ENCODE measurements at places on chromosomes 13 and 19.

- no peak for DNase-seq
Observed at GRCh38 chr19:33904681-33905080, 108.0 kb downstream of the KCTD15 start.

- DNase-seq = no peak
Observed at GRCh38 chr19:12155324-12155860, 1.1 kb downstream of the ZNF625 start.

DNA sequence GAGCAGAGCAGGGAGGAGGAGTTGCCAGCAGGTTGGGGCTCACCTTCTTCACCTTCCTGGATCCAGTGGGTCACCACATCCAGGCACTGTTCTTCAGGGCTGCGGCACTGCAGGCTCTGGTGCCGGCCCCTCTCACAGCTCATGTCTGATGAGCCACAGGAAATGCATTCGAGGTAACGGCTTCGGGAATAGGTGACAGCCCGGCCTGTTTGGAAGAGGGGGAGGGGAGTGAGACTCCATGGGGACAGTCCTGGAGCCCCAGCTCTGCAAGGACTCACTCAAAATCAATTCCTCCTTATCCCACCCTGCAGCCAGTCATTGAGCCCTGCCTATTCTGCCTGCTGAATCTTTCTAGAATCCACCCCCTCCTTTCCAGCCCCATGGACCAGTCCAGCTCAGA is 13.5 kb downstream of the PLAUR start:
- no peak for DNase-seq

DNA sequence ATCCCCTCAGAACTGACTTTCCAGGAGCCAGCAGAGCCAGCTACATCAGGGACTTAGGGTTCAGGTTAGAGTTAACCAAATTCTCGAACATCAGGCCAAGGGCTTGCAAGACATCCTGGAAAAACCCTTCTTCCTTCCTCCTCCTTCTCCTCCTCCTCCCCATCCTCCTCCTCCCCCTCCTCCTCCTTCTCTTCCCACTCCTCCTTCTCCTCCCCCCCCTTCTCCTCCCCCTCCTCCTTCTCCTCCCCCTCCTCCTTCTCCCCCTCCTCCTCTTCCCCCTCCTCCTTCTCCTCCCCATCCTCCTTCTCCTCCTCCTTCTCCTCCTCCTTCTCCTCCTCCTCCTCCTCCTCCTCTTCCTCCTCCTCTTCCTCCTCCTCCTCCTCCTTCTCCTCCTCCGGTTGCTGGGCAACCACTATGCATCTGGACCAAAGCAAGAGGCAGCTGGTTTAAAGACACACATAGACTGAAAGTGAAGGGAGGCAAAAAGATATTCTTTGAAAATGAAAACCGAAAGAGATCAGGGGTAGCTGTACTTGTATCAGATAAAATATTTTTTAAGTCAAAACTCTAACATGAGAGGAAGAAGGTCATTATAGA is 5.9 kb upstream of the CCL25 start:
- DNase-seq = no peak

DNA sequence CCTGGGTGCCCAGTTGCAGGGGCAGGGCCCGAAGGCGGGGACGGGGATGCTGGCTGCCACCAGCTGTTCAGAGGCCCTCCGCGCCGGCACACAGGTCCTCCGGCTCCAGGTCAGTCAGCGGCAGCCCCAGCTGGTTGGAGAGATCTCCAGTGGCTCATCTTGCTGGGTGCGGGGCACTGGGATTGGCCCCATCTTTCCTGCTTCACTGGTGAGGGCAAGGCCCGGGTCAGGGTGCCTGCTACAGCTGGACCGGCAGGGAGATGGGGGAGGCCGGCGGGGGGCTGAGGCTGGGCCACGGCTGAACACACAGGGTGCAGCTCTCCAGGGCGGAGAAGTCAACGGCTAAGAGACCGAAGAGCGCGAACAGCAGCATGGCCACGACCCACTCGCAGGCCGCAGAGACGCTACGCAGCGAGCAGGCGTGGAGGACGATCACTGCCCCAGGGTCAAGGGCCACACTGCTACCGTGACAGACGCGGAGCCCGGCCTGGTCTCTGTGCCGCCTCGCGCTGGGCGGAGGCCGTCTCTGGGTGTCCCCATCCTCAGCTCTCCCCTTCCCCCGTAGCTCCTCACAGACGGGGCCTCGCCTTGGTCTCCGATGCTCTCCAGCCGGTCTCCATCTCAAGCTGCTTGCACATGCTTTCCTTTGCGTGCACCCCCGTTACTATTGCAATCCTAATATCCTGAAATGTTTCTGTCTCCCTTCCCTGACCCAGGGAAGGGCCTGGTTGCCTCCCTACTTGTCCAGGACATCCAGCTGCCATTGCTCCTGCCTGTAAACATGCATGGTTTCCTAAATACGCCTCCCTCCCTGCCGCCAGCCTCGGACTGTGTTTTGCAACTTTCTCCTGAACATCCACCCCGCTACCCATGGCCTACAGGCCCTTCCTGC is 12.3 kb downstream of the TMEM150B start:
- DNase-seq = no peak

DNA sequence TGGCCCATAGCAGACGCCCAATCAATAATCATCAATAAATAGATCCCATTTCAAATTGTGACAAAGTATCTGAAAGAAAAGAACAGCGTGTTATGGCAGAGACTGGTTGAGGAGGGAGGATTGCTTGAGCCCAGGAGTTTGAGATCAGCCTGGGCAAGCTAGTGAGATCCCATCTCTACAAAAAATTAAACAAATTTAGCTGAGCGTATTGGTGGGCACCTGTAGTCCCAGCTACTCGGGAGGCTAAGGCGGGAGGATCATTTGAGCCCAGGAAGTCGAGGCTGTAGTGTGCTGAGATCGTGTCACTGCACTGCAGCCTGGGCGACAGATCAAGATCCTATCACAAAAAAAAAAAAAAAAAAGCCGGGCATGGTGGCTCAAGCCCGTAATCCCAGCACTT is 6.4 kb upstream of the GNA11 start:
- no peak for DNase-seq
